Activated CD4-positive, alpha-beta T cell treated with anti-CD3 and anti-CD28 coated beads, Interleukin-2, amount 50 U/mL, for 24 hours (primary cell): ENCODE measurements at places on chromosomes 6 and 20.

- no peak for DNase-seq
Observed at GRCh38 chr20:44176833-44177534, 10.0 kb downstream of the JPH2 start.

DNA sequence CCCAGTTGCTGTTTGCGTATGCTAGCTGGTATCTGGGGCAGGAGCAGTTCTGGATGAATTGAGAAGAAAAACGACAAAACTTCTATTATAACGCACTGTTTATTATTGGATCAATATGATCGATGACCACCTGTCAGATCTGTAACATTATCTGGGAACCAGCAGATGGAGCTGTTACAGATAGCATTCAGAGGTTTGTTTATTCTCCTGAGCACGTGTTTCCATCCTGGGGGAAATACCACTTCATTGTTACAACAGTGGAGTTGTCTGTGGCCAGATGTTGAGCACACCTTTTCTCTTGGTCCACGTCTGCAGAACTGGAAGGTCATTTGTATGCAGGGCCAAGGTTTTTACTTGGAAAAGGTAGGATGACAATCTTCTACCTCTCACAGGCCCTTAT, 16.0 kb upstream of the NKX2-2 start:
- DNase-seq, result no peak

DNA sequence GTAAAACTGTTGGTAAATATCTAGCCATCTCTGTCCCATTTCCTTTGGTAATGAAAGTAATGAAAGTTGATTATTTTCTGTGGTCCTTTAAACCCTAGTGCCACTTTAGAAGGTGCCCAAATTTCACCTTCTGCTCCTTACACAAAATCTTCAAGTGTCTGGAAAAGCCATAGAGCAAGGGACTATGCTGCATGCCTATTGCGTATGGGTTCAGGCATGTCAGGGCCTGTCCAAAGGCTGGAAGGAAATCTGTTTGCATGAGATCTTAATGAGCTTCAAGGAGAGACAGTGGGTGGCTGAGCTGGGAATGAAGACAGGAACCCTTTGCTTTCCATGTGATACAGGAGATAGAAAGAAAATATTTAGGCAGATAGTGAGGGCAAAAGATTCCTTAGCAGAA, 66.6 kb upstream of the CCN6 start:
- no peak for DNase-seq

DNA sequence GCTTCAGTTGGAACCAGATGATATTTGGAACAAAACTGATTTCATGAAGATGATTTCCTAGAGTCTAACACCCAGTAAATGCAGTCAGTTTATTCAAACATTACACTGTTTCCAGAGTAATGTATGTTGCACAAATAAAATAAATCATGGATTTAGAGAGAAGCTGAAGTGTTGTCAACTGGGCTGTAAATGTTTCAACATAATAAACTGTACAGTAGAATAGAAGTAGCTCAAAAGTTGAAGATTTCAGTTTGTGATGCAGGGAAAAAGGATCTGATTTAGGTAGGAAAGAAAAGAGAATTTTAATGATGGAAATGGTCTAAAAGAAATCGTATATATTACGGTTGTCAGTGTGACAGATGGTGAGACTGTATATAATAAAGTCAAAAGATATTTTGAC, 985.2 kb downstream of the EYS start:
- DNase-seq, result no peak

GRCh38 chr20:4853757-4854560, 132.2 kb downstream of the PRND start:
- no peak for DNase-seq

- DNase-seq, result no peak
Observed at GRCh38 chr20:35101620-35102019, 9.0 kb upstream of the TRPC4AP start.

- no peak for DNase-seq
Observed at GRCh38 chr6:17416806-17417205, 23.4 kb downstream of the CAP2 start.

DNA sequence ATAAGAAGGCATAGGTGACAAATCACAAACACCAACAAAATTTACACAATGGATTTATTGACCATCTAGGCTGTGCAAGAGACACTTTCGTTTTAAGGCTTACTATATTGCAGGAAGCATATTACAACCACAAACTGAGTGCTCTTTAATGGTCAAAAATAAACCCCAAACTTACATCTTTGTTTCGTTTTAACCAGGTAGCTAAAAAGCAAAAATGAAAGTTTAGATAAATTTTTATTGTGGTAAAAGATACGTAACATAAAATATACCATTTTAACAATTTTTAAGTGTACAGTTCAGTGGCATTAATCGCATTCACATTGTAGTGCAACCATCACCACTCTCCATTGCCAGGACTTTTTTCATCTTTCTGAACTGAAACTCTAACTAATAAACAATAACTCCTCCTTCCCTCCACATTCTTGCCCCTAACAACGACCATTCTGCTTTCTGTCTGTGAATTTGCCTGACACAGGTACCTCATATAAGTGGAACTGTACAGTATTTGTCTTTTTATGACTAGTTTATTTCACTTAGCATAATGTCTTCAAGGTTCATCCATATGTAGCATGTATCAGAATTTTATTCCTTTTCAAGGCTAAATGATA, 32.3 kb upstream of the DUSP22 start:
- DNase-seq, result no peak

DNA sequence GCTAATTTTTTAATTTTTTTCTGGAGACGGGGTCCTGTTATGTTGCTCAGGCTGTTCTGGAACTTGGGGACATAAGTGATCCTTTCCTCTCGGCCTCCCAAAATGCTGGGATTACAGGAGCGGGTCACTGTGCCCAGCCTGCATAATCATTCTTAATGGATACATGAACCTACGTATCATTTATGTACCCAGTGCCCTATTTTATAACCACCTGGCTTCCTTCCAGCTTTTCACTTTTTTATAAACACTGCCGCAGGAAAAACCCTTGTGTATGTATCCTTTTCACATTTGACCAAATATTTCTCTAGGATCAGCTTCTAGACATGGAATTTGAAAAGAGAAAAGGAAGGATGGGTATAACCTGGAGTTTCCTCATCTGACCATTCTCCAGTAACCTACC, 85.6 kb upstream of the RIN2 start:
- no peak for DNase-seq

- no peak for DNase-seq
Observed at GRCh38 chr20:49915118-49915379, 280 bp downstream of the SPATA2 start.

GRCh38 chr20:46935394-46936017, 40.9 kb downstream of the EYA2 start:
- DNase-seq, result no peak

DNA sequence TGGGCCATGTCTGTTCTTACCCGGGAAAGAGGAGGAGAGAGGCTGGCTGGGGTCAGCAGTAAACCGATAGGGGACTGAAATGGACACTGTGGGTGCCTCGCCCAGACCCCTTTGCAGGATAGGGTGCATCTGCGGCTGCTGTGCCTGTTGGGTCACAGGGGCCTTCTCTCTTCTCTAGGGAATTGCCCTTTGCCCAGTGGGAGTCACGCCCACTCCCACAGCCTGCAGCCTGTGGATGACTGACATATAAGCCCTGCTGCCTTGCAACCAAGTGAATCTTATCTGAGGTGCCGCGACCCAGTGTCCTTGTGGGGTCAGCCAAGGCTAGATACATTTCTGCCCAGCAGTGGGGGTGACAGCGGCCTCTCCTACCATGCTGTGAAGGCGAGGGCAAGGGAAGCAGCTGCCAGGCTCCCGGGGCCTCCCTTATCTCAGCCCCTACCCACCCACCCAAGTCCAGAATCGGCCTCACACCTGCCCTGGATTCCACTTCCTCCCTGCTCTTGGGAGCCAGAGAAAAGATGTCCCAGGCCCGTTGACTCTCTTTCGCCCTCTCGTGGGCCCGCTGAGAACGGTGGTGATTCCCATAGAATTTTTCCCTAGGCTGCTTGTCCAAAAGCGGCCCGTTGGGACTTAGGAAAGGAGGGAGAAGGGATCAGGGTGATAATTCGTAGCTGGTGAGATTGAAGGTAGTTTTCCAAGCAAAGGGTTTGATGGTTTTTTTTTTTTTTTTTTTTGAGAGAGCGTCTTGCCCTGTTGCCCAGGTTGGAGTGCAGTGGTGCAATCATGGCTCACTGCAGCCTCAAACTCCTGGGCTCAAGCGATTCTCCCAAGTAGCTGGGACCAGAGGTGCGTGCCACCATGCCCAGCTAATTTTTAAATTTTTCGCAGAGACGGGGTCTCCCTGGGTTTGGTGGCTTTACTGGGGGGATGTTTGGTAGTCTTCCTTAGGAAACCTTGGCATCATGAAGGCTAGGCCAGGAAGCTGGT, 76.4 kb upstream of the RNF24 start:
- no peak for DNase-seq

DNA sequence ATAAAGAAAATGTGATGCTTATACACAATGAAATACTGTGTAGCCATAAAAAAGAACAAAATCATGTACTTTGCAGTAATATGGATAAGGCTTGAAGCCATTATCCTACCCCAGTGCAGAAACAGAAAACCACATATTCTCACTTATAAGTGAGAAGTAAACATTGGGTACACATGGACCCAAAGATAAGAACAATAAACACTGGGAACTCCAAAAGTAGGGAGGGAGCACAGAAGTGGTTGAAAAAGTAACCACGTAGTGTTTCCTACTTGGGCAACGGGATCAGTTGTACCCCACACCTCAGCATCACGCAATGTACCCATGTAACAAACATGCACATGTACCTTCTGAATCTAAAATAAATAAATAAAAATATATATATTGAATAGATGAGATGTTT, 8.2 kb downstream of the IRAK1BP1 start:
- no peak for DNase-seq

DNA sequence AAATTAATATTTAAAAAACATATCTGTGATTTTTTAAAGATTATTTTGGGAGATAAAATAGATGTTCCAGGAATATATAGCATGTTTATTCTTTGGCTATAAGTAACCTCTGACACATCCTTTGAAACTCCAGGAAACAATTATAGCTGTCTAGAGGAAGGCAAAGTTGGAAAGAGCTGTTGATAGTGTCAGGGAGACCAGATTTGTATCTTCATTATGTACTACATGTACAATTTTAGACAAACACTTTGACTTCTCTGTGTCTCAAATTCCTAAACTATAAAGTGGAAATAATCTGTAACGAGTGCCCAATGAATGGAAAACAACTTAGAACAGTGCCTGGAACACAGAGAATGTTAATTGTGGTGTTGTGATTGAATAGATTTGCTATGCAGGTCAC, 25.6 kb upstream of the ADGRG6 start:
- DNase-seq, result no peak

- no peak for DNase-seq
Observed at GRCh38 chr20:4451487-4452081, 270.1 kb upstream of the PRND start.

DNA sequence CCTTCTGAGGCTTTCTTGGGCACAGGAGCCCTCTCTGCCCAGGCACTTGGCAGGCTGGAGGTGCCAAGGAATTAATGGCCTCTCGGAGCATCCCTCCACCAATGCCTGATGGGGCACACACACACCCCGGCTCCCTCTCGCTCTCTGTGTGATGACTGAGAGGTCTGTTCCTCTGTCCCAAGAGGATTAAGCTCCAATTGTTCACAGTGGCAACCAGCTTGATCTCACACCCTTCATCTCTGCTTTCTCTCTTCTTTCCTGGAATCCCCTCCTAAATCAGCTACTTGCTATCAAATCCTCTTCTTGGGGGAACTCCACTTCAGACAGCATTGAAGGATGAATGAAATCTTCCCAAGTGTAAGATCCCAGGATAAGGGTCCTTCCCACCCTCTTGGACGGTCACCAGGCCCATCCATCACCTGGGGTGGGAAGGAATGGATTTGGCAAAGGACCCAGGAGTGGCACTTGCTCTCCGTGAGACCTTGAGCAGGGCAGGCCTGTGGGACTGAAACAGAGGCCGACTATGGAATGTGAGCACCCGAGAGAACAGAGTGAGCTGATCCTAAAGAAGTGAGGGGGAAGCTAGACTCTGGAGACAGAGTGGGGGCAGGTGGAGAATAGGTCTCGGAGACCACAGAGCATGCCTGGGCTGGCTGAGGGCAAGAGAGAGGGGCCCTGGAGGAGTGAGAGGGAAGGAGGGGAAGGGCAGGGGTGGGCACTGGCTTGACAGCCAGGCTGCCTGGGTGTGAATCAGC, 93.6 kb downstream of the GRM4 start:
- no peak for DNase-seq

DNA sequence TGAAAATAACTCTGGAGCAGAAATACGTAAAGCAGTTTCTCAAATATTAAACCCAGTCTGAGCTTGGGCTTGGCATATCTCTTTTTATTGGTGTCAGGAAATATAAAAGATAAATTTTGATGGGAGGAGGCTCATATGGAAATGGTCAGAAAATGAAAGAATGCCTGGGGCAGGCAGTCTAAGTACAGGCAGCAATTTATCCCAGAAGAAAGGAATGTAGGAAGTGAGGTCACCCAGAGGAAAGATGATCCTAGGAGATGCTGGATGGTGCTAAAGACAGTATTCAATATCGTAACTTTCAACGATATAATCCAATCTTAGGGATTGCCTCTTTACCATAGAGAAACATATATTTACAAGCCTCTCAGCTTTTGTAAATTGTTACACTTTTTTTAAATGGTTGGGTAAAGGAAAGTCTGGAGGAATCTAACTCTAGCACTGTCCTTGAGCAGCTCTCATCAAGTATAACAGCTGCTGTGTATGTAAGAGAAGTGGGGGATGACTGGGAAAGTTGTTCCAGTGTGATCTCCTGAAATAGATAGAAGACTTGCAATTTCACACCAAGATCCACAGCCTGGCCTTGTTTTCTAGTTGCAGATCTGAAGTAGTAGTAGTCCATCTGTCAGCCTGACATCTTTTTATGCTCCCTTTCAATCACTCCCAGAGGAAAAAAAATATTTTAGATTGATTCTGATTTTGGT, 256.9 kb upstream of the SASH1 start:
- DNase-seq, result no peak

- DNase-seq, result no peak
Observed at GRCh38 chr6:1463275-1463674, 73.9 kb downstream of the FOXF2 start.
